Activated naive CD8-positive, alpha-beta T cell treated with anti-CD3 and anti-CD28 coated beads for 36 hours (primary cell): ENCODE measurements at places on chromosomes 2 and 18.

GRCh38 chr18:46046688-46047087 lies 25.4 kb downstream of the PSTPIP2 start:
- no peak for DNase-seq
- H3K36me3 ChIP-seq = peaks cover 19% of the 10 kb centered on the region
- no peak overlapping the region for H3K4me3 ChIP-seq
- no peak overlapping the region for H3K27ac ChIP-seq
- no peaks in the 10 kb centered on the region for H3K27me3 ChIP-seq

- H3K4me3 ChIP-seq = peak overlapping the region; percentile 33
- H3K27ac ChIP-seq = peak overlapping the region; percentile 90
- H3K27me3 ChIP-seq = no peaks in the 10 kb centered on the region
- DNase-seq = peak; percentile 46
- peaks cover 49% of the 10 kb centered on the region for H3K4me1 ChIP-seq
Observed at GRCh38 chr2:127085317-127085681, 21.7 kb downstream of the BIN1 start.

- H3K27ac ChIP-seq = no peak overlapping the region
- no peak for DNase-seq
- H3K4me1 ChIP-seq = peaks cover 6% of the 10 kb centered on the region
- H3K36me3 ChIP-seq = no peaks in the 10 kb centered on the region
Observed at GRCh38 chr2:134760385-134760784, 41.6 kb upstream of the TMEM163 start.

GRCh38 chr2:96205888-96206287 lies 2.7 kb downstream of the STARD7 start:
- DNase-seq = no peak
- no peaks in the 10 kb centered on the region for H3K27me3 ChIP-seq
- peaks cover 60% of the 10 kb centered on the region for H3K4me1 ChIP-seq
- peak overlapping the region; percentile 77 for H3K4me3 ChIP-seq
- H3K36me3 ChIP-seq = peaks cover 36% of the 10 kb centered on the region

- H3K4me3 ChIP-seq = no peak overlapping the region
- no peaks in the 10 kb centered on the region for H3K27me3 ChIP-seq
- H3K36me3 ChIP-seq = no peaks in the 10 kb centered on the region
- no peak for DNase-seq
Observed at GRCh38 chr2:234256516-234256915, 206.0 kb downstream of the SPP2 start.

DNA sequence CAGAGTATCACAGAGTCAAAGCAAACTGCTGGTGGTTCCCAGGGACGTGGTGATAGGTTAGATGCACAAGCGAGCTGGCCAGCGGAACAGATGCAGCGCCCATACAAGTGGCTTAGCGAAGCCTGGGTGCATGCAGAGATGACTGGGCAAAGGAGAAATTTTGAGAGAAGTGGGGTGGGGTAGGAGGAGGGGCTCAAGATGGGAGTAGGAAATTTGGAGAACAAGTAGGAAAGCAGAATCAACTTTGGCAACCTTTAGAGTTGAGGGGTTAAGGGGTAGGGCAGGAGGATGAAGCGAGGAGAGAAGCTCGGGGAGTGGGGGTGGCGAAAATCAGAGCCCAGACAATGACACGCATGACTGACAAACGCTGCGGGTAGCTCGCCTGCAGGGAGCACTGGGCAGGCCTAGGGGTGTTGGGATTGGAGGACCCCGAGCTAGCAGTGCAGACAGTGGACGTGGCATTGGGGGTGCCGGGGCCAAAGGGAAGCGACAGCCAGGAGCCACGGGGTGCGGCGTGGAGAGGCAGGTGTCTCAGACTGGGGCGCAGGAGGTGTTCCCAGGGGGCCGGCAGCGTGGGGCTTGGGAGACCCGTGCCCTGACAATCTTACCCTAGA lies 431 bp downstream of the FAM98A start:
- peak overlapping the region; percentile 95 for H3K27ac ChIP-seq
- H3K36me3 ChIP-seq = peaks cover 12% of the 10 kb centered on the region
- H3K4me1 ChIP-seq = peaks cover 21% of the 10 kb centered on the region
- H3K4me3 ChIP-seq = peak overlapping the region; percentile 92
- H3K27me3 ChIP-seq = no peaks in the 10 kb centered on the region

- no peaks in the 10 kb centered on the region for H3K36me3 ChIP-seq
- peaks cover 3% of the 10 kb centered on the region for H3K4me1 ChIP-seq
- H3K27me3 ChIP-seq = peaks cover 7% of the 10 kb centered on the region
- no peak overlapping the region for H3K4me3 ChIP-seq
- H3K27ac ChIP-seq = no peak overlapping the region
Observed at GRCh38 chr18:46542545-46542944, 114.5 kb downstream of the LOXHD1 start.

DNA sequence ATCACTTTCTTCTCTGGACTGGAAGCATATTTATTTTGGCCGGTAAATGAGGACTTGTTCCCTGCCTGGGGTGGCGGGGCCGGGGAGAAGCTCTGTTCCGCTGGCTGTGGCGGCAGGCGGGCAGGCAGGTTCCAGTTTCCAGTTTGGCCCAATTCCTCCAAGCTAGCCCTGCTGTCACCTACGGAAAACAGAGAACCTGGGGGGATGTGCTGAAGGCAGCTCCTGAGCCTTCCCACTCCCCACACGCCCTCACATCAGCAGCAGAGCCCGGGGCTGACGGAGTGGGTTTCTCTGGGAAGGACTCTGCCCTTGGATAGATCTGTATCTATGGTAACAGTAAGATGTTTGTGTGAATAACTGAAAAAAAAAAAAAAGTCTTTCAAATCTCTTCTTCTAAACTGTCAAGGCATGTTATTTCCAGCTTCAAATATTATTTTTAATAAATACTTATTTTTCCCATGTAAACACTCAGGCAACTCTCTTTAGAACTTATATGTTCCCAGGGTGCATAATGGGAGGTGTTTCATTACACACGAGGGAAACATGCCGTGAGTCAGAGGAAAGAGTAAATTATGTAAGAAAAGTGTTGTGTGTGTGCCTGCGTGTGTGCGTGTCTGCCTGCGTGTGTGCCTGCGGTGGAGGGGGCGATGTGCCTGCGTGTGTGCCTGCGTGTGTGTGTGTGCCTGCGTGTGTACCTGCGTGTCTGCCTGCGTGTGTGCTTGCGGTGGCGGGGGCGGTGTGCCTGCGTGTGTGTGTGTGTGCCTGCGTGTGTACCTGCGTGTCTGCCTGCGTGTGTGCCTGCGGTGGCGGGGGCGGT lies 116.1 kb upstream of the ZNF516 start:
- H3K27me3 ChIP-seq = peaks cover 4% of the 10 kb centered on the region
- no peak overlapping the region for H3K4me3 ChIP-seq
- no peaks in the 10 kb centered on the region for H3K36me3 ChIP-seq
- no peak for DNase-seq
- no peak overlapping the region for H3K27ac ChIP-seq

DNA sequence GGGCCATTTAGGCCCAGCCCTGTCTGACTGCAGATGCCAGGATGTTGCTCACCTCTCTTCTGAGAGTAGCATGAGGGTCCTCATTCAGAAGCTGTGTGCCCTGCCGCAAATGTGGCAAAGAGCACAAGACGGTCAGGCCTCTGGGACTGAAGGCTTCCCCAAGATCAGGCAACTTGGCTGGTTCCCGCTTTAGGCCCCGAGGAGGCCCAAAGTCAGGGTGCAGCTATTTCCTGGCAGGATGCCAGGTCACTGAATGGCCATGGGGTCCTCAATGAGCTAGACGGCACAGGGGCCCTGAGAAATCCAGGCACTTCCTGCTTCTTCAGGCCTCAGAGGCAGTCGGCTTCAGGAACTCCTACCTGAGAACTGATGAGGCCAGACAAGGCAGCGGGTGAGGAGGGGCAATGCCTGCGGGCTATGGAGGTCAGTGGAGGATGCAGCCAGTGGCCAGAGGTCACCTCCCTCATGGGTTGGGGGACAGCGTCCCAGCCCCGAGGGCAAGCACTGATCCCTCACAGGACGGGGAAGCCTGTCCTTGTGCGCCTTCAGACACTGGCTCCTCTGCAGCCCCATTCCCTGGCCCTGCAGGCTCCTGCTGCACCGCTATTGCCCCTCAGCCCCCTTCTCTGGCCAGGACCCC lies 44.9 kb downstream of the LMAN2L start:
- H3K4me3 ChIP-seq = no peak overlapping the region
- H3K27me3 ChIP-seq = no peaks in the 10 kb centered on the region
- H3K36me3 ChIP-seq = no peaks in the 10 kb centered on the region
- no peak for DNase-seq
- H3K4me1 ChIP-seq = no peaks in the 10 kb centered on the region

DNA sequence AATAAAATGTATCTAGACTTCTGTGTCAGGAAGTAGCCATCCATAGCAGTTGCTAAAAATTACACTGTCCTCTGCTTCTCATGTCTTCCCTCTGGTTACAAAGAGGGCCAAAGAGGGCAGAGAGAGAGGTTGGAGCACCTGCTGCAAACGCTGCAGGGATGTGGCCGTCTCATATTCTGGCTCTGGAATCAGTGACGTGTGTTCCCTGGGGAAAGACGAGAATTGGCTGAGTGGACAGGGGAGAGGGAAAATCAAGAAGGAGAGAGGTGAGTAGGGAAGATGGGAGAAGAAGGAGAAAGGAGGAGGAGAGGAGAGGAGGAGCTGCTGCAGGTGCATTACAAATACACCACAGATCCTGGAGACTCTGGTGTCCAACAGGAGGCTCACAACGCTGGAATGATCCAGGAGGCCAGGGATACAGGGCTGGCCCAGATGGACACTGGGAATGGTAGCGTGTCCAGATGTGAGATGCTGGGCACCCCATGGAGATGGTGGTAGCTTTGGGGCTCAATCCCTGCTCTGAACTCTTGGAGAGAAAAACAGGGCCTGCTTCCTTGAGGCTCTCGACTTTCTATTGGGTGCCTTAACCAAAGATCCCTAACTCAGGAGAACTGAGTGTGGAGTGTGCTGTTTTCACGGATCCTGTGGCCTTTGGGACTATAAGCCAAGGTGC lies 118.4 kb upstream of the PXDN start:
- H3K4me1 ChIP-seq = no peaks in the 10 kb centered on the region
- peaks cover 27% of the 10 kb centered on the region for H3K27me3 ChIP-seq
- DNase-seq = no peak
- H3K4me3 ChIP-seq = no peak overlapping the region
- no peaks in the 10 kb centered on the region for H3K36me3 ChIP-seq

DNA sequence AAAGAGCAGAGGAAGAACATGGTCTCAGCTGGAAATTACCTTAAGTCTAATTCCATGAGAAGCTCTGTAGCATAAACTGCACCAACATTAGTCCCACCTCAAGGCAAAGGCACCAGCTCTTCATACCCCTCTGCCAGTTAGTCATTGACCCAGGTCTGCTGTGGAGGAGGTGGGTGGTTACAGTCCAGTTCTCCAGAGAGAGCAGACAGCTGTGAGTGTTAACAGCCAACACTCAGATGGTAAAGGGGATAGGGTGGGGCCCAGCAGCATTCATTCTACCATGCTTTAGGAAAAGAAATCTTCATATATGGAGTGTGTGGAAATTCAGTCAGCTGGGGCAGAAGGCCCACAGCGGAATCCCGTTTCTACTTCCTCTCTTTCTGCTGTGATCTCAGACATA lies 159.7 kb upstream of the FBXO11 start:
- H3K27ac ChIP-seq = no peak overlapping the region
- no peaks in the 10 kb centered on the region for H3K27me3 ChIP-seq
- no peak overlapping the region for H3K4me3 ChIP-seq
- no peaks in the 10 kb centered on the region for H3K4me1 ChIP-seq
- no peak for DNase-seq

DNA sequence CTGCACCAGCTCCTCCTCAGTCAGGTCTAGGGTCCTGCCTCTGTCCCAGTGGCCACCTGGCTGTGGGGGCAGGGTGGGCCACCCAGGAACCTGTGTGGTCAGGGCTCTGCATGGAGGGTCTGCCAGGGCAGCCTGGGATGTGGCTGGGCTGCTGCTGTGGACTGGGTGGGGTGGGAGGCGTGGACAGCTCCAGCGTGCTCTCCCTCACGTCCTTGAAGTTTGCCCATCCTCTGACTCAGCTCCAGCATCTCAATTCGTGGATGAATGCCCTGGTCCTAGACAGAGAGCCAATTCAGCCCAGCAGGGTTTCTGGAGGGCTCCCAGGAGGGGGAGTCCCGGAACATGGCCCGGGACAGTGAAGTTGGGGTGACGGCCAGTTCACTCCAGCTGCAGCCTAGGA lies 64.3 kb upstream of the EPAS1 start:
- no peaks in the 10 kb centered on the region for H3K27me3 ChIP-seq
- no peak for DNase-seq
- peaks cover 3% of the 10 kb centered on the region for H3K4me1 ChIP-seq
- H3K36me3 ChIP-seq = no peaks in the 10 kb centered on the region
- H3K27ac ChIP-seq = no peak overlapping the region
- no peak overlapping the region for H3K4me3 ChIP-seq
